ENCODE measurements at places on chromosomes 3 and 15.

GRCh38 chr3:169952045-169952444 is 14.6 kb upstream of the SEC62 start:
- peak; percentile 94 for DNase-seq

DNA sequence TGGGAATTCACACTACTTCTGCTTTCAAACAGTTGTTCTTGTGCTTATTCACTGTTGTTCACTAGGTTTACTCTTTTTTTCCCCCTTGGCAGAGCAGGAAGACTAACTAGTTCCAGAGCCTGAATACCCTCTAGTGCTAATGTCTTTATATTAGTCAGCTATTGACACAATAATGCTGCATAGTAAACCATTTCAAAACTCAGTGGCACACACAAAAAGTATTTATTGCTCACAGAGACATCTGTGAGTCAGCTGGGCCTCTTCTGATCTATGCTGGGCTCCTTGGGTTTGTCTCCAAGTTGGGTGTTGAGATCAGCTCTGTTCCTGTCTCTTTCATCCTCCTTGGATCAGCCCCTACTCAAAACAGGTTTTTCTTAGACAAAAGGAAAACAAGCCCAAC is 51.1 kb downstream of the RSRC1 start:
- no peak for DNase-seq

- peak; percentile 78 for DNase-seq
Observed at GRCh38 chr3:141686466-141687291, 51.4 kb upstream of the RNF7 start.

DNA sequence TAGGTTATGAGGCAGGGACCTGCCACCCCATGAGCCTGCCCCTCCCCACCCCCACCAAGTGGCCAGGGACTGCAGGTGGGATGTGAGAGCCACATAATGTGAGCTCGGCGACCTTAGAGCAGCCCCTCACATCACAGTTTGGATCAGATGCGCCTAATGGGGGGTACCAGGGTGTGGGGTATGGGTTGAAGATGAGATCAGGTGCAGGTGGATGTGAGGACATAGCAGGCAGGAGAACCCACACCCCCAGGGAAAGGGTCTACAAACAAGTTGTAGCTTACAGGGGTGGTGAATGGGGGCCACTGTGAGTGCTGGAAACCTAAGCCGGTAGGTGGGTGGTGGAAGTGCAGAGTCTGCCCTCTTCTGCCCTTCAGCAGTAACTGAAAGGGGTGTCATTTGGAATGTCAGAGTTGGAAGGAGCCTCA is 94.0 kb downstream of the CORO2B start:
- DNase-seq: no peak

GRCh38 chr3:155682426-155683343 is 62.2 kb downstream of the PLCH1 start:
- no peak for DNase-seq

GRCh38 chr3:362681-363338 is 166.2 kb downstream of the CHL1 start:
- DNase-seq: no peak

GRCh38 chr3:38618343-38618742 is 31.1 kb downstream of the SCN5A start:
- DNase-seq: no peak

- DNase-seq: peak; percentile 65
Observed at GRCh38 chr3:112132975-112133448, at the start of gene GCSAM. GCSAM (minus strand) TSS chr3:112133248; CDS start chr3:112133120, 128 bp downstream.

DNA sequence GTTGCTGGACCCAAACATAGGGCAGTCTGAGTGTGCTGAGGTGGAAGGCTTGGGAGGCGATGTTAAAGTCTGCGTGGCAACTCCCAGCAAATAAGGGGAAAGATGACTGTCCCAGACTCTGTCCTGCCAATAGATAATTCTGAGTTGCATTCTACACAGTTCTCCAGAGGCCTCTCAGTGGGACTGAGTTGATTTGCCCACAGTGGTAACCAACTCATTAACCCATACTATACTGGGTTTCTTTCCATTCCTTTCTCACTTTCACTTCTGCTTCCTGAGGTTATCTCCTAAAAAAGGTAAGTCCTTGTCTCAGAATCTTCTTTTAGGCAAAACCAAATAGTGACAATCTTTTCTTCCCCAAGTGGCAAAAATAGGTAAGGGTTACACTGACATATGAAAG is 549.9 kb upstream of the DPPA4 start:
- DNase-seq: no peak

Measured in inflammatory macrophage treated with lipopolysaccharide for 1 hour (primary cell).